ENCODE measurements at places on chromosomes 6 and 20.

GRCh38 chr20:64108731-64109681 is 1.6 kb upstream of the NPBWR2 start:
- no peak for DNase-seq

DNA sequence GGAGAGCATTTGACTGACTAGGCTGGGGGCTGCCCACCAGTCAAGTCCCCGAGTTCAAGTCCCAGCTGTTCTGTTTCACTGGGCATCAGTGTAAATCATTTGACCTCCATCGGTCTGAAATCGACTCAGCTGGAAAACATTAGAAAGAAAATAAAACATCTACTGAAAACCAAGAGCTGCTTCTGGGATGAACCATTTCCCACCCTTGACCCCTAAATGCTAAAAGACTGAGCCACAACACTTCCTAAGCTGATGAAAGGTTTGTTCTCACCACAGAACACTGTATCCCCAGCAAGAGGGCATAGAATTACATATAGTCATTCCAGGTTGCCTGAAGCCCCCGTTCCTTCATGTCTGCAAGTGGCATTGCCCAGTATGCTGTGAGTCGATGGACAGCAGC is 237.0 kb upstream of the TAB2 start:
- DNase-seq = no peak

GRCh38 chr20:52256454-52256853 is 64.9 kb upstream of the ZFP64 start:
- DNase-seq = no peak

GRCh38 chr6:71375676-71376075 is 87.1 kb downstream of the OGFRL1 start:
- no peak for DNase-seq

DNA sequence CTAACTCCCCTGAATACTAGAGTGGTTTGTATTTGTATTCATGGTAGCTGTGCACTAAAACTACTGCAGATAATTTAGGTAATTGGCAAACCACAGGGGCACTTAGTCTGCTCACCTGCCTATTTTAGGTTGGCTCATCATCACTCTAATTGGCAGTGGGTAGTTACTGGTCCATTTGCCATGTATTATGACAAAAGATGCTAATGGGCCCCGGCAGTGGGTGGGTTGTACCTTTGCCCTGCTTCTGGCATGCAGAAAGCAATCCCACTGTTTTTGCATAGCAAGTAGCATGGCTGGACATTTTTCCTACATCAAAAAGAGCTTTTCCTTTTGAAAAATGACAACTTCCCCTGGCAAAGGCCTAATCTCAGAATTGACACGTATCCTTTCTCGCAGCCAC is 741.4 kb upstream of the MAP3K7 start:
- DNase-seq = no peak

DNA sequence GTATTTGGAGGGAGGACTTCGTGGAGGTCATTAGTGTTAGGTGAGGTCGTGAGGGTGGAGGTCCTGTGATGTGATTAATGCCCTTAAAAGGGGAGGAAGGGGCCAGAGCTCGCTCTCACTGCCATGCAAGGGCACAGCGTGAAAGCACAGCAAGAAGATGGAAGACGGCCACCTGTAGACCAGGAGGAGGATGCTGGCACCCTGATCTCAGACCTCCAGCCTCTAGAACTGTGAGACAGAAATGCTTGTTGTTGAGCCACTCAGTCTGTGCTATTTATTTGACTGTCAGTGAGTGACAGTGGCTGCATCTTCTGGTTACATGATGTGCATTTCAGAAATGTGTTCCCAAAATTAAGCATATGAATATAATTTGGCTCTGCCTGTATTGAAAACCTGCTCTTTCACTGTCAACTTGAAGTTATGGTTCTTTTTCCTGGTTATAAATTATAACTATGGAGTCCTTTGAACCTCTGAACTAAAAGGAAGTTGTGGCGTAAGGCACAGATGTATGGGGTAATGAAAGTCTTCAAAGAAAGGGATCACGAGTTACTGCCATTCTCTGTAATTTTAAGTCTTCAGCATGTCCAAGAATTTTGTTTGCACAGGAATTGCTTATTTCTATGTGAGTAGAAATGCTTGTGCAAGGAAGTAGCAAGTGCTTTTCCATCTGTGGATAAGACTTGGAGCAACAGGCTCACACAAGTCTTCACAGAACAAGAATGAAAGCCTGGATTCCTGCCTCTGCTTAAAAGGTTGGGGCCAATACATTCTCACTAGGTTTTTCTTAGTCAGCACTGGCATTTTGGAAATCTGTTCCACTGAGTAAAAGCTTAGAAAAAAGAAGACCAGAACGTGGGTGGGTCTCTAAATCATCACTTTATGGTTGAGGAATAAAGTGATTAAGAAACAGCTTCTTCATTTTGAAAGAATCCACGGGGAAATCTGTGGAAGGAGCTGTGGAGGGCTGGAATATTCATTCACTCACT is 10.3 kb downstream of the PPP1R14C start:
- DNase-seq = no peak

DNA sequence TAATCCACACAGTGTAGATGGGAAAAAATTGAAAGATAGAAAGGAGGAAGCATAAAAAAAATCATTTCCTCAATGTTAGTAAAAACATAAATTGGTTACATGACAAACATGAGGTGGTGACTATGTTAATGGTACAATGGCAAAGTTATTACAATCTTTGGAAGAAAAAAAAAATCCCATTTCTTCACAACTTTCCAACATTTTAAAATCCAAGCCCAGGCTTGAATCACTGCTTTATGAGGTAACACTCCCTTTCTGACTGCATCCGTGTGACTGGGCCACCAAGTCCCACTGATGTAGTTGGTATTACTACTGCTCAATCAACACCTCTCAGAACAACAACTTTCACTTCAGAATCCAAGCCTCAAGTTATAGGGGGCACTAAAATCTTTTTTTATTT is 160.4 kb downstream of the BTBD9 start:
- DNase-seq = no peak

DNA sequence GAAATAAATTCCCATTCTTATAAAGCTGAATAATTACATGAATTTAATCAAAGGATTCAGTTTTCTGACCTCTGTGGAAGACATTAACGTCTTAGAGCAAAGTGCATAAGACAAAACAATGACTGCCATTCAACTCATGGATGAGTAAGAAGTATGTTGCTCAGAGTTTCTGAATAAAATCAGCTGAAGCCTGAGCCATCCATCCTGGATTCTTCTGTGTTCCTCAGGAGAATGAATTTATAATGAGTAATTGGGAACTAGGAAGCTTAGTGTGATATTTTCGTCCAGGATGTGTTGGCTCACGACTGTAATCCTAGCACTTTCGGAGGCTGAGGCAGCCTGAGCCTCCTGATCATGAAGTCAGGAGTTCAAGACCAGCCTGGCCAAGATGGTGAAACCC is 62.8 kb downstream of the PERP start:
- DNase-seq = no peak

DNA sequence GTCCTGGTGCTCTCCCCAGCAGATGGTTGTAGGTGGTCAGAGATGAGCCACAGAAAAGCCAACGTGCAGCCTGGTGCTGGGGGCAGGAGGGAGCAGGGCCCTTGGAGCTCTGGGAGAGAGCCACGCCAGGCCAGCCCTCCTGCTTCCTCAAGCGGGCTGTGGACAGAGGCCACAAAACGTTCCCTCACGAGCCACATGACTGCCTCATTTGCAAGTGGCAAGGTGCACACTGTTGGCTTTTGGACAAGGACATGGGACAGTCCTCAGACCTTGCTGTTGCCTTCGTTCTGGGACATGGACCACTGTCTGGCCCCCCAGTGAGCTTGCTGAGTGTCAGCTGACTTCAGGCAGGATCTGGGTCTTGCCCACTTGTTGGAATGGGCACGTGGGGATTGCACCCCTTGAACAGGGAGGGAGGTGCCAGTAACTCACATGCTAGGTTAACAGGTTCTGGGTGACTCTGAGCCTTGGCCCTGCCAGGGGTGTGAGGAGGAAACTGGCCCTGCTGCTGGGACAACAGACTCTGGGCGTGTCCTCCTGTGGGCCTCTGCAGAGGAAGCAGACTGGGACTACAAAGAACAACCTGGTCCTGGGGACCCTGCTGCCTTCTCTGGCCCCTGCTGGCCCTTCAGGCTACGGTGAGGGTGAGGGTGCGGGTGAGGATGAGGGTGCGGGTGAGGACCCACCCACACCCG is 2.6 kb downstream of the SLCO4A1 start:
- DNase-seq = no peak

GRCh38 chr20:35317416-35318210 is 25.4 kb upstream of the FAM83C start:
- no peak for DNase-seq

- DNase-seq = no peak
Observed at GRCh38 chr6:105886066-105886813, 199.9 kb upstream of the PRDM1 start.

- DNase-seq = no peak
Observed at GRCh38 chr6:155968921-155969320, 513.3 kb upstream of the NOX3 start.

GRCh38 chr6:40460380-40460779 is 126.8 kb downstream of the LRFN2 start:
- no peak for DNase-seq

GRCh38 chr20:650954-651353 is 2.0 kb downstream of the SRXN1 start:
- no peak for DNase-seq

- DNase-seq = no peak
Observed at GRCh38 chr6:45576648-45577624, 199.2 kb upstream of the SUPT3H start.

GRCh38 chr6:28981431-28981832 is 23.7 kb downstream of the ZNF311 start:
- peak; percentile 43 for DNase-seq

DNA sequence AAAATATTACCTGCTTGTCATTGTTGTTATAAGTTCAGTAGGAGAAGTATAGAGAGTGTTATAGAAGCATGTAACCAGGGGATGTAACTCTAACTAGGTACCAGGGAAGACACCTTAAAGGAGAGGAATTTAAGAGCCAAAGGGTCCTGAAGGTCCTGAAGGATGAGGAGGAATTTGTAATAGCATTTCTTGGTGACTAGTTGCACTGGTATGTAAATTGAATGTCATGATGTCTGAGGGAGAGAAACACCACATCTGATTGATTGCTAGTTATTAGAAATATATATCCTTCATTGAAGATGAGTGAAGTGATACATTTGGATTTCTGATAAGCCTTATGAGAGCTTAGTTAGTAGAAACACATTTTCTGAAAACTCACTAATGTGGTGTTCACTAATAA is 643.8 kb downstream of the RFPL4B start:
- no peak for DNase-seq

GRCh38 chr20:7695635-7696034 is 244.6 kb downstream of the HAO1 start:
- no peak for DNase-seq

DNA sequence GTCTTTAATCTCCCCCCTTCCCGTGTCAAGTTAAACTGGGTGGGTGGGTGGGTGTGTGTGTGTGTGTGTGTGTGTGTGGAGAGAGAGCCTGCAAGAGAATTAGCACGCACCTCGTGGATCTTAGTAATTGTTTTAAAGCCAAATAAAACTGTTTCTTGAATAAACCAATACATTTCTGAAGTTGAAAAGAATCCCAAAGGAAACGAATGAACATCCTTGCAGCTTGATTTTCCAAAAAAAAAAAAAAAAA is 381 bp upstream of the BICRAL start:
- DNase-seq = no peak

GRCh38 chr6:2998998-2999617 is 586 bp upstream of the NQO2 start:
- no peak for DNase-seq

Measured in stimulated activated CD4-positive, alpha-beta T cell treated with anti-CD3 and anti-CD28 coated beads, Interleukin-1b, Interleukin-23, amount 100 ng/mL, for 1 hour (primary cell).